ENCODE measurements at places on chromosomes 11 and 22.
A peak's percentile ranks its signal among the peaks of the same experiment; 100 is the strongest.

- DNase-seq = no peak
Observed at GRCh38 chr22:48357196-48357595, 1470.5 kb downstream of the BRD1 start.

- no peak for DNase-seq
Observed at GRCh38 chr11:19725379-19726079, 12.9 kb downstream of the NAV2 start.

DNA sequence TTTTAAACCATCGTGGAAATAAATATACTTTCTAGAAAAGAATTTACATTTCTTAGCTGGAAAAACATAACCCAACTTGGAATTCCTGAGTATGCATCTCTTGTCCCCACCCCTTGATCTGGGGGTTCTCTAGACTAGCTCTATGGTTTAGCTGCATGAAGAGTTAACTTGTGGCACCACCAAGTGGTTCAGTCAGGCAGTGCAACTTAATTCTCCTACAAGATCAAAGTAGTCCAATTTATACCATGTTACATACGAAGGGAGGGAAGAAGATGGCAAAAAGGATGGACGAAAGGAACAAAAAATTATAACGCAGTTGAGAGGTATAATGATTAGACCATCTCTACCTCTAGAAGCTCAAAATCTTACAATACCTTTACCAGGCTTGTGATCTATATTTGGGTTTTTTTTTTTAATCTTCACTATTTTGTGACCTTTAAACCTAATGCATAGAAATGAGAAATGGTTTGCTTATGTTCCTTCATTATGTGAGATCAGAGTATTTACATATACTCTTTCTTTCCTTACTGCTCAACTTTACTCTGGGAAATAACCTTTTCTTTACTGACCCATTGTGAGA lies 28.5 kb upstream of the ALKBH3 start:
- peak; percentile 27 for DNase-seq

DNA sequence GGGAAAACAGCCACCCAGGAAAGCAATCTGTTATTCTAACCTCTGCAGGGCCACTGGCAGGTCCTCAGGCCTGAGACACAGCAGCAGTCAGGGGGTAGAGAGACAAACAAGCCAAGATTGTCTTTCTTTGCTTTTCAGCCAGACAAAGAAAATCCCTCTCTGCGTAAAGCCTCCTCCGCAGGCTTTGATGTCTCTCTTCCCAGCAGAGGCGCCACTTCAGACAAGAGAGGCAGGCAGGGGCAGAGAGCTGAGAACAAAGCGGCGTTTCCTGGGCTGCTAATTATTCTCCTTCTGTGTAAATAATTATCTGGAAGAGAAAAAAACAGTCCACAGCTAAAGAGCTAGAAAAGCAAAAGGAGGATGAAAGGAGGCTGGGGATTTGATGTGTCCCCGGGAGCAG lies 102.7 kb upstream of the SEZ6L start:
- no peak for DNase-seq

DNA sequence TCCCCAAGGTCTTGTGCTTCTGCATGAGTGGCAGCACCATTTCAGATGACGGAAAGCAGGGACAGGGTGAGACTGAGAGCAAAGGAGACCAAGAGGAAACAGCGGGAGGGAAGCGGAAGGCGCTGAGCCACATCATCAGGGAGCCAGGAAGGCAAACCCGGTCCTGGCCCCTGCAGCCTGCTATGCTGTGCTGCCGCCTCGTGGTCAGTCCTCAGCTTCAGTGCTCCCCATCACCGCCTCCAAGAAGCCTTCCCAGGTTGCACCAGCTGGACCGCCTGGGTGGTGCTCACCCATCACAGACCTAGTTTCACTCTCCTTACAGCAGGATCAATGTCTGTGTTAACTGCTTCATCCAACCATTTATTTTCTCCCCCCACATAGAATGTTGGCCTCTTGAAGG lies 73.0 kb upstream of the PHF21B start:
- no peak for DNase-seq

DNA sequence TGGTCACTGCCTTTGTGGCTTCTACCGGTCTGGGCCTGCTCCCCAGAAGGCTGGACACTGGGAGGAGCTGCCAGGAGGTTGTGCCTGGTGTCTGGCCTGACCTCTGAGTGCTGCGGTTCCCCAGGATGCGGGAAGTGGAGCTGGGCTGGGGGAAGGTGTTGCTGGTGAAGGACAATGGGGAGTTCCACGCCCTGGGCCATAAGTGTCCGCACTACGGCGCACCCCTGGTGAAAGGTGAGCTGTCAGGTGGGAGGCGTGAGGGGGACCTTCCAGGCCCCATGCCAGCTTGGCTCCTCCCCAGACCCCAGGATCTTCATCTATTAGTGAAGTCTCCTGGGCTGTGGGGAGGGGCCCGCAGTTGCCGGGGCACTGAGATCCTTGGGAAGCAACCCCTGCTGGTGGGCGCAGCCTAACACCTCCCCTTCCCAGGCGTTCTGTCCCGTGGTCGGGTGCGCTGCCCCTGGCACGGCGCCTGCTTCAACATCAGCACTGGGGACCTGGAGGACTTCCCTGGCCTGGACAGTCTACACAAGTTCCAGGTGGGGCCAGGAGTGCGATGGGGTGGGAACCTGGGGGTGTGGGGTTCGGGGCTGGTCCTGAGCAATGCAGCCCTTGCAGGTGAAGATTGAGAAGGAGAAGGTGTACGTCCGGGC lies 6.7 kb downstream of the AIFM3 start:
- DNase-seq = no peak

Data from stimulated activated CD4-positive, alpha-beta T cell treated with anti-CD3 and anti-CD28 coated beads, Interleukin-12 subunit alpha, Interleukin-12 subunit beta, amount 100 ng/mL, for 48 hours (primary cell).